ENCODE measurements at places on chromosomes 13 and 19.

GRCh38 chr19:3722443-3723109 is 14.4 kb downstream of the TJP3 start:
- peak; percentile 16 for DNase-seq

GRCh38 chr13:38590796-38591507 is 95.9 kb upstream of the FREM2 start:
- peak; percentile 81 for DNase-seq

DNA sequence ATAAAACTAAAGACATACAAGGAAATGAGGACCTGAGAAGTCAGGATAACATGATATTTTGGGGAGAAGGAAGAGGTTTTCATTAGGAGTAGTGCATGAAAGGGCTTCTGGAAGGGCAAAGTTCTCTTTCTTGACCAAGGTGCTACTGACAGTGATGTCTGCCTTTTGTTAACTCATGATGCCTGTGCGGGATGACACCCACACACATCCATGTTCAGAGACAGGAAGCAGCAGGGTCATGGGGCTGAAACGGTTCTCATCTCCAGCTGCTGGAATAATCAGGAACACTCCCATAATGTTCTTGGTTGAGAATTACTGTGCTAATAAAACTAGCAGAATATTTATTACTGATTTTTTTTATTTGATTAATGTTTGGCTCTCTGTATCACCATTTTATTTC is 29.1 kb downstream of the KCNC3 start:
- no peak for DNase-seq

GRCh38 chr13:31250435-31250834 is 50.7 kb downstream of the B3GLCT start:
- no peak for DNase-seq

- no peak for DNase-seq
These were observed 153.8 kb upstream of the SERP2 start for GRCh38 chr13:44219577-44220548.

DNA sequence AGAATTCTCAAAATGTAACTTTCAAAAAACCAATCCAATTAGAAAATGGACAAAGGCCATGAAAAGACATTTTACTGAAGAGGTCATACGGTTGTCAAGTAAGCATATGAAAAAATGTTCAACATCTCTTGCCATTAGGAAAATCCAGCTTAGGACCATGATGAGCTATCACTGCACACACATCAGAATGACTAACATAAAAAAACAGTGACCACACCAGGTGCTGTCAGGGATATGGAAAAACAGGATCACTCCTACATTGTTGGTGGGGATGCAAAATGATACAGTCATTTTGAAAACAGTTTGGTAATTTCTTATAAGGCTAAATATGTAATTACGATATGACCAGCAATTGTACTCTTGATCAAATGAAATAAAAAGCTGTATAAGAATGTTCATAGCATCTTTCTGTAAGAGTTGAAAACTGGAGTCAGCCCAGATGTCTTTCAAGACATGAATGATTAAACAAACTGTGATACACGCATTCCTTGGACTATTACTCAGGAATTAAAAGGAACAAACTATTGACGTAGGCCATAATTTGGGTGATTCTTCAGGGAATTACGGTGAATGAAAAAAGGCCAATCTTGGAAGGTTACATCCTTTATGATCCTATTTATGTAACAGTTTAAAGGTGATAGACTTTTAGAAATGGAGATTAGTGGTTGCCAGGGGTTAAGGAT is 26.9 kb upstream of the RCBTB2 start:
- DNase-seq: no peak

- no peak for DNase-seq
These were observed at the start of gene EML2 for GRCh38 chr19:45638930-45639729. EML2 (minus strand) TSS chr19:45639397; CDS start chr19:45639376, 21 bp downstream.

- no peak for DNase-seq
These were observed 1219.5 kb upstream of the PCDH20 start for GRCh38 chr13:62635161-62635560.

DNA sequence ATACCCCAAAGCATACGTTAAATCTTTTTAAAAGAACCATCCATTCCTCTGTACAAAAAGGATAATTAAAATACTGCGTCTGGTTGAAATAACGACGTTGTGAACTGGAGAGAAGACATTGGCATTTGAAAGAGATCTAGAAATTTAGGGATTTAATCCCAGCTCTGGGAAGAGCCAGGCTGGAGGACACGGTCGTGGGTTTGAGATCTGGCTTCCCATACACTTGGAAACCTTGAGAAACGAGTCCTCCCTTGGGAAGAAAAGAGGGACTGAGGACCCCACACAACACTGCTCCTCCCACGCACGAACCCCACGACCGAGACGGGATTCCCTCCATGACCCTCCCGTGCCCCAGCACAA is 625 bp downstream of the ZNF709 start:
- DNase-seq: no peak

GRCh38 chr19:38655148-38655824 is 7.8 kb downstream of the ACTN4 start:
- DNase-seq: no peak
